NCI-H1436 treated with DMSO at 0.1 percent for 48 hours (cell line): ENCODE measurements at places on chromosomes 12 and 14.

DNA sequence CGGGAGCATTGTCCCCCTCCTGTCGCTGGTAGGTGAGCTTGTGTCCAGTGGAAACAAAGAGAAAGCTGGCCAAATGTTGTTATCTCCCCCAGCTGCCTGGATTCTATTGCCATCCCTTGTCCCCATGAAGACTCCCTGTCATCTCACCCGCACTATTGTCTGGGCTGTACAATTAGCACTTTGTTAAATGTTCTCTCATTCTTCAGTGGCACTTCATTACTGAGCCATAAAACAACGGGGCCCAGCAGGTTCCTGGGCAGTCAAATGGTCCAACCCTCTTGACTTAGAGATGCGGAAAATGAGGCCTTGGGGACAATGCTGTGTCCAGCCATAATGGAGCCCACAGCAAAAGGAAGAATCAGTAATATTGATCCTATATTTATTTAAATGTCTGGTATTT is 13.2 kb upstream of the COL2A1 start:
- DNase-seq: no peak

- DNase-seq: no peak
These were observed 1435.7 kb downstream of the LRFN5 start for GRCh38 chr14:43042408-43042807.

- no peak for DNase-seq
These were observed 146.4 kb upstream of the FOXN3 start for GRCh38 chr14:89563471-89563870.

GRCh38 chr12:38782359-38782758 is 123.0 kb downstream of the CPNE8 start:
- DNase-seq: no peak

- no peak for DNase-seq
These were observed 186.6 kb upstream of the RMST start for GRCh38 chr12:97275728-97276590.

DNA sequence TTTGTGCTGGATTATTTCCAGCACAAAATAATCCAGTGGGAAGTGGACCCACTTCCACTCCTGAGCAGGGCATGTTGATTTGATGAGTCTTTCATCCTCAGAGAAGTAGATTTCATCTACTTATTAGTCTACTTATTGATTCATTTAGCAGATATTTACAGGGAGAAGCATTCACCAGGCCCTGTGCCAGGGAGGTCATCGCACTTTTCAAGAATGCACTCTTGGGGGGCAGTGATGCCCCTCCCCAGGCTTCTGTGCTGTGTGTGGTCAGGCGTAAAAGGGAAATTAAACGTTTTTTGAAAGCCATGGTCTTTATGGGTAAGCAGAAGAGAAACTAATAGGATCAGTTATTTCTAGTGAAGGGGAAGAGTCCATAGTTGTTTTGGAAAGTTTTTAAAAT is 610.7 kb upstream of the TMEM132C start:
- DNase-seq: no peak

GRCh38 chr12:125454291-125454690 is 389.1 kb downstream of the AACS start:
- no peak for DNase-seq

GRCh38 chr12:56688846-56689109 is 694 bp upstream of the PTGES3 start:
- DNase-seq: no peak

- peak; percentile 59 for DNase-seq
These were observed at the start of gene TM7SF3 for GRCh38 chr12:27014085-27014858. TM7SF3 (minus strand) TSS chr12:27014384; CDS start chr12:27014168, 216 bp downstream.
